ENCODE measurements at places on chromosomes 3 and 15. TPM values are rescaled to one million over a fixed set of nuclear protein-coding genes. Genes with fewer than 3 reads are reported as not detected.

Gene BFSP2
- total RNA-seq = 299 TPM

Gene LEKR1
- total RNA-seq = 4.5 TPM

Gene MAGI1
- total RNA-seq = 110 TPM

Gene HYAL1
- 1.1 TPM for total RNA-seq

Gene TMEM212
- total RNA-seq = not detected

Gene PLCH1
- 35.0 TPM for total RNA-seq

Gene SERINC4
- 3.8 TPM for total RNA-seq

Data from camera-type eye (tissue), 1 donor.